ENCODE measurements at places on chromosomes 7 and 10.

DNA sequence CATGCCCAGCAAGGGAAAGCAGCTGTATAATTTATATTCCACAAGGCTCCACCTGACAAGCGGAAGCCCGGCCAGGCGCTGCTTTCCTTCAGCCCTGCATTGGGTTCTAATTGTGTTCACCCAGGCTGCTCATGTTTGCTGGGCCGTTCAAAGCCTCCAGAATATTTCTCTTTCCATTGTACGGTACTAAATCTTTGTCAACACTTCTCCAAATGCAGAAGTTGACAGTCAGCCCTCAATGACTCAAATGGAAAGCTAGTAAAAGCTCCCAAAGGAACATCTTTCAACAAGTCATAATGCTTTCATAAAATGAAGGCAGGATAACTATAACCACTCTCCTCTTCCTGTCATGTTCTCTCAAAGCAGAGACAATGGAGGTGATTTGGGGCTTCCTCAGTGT is 17.8 kb upstream of the CPXM2 start:
- no peak for ATAC-seq

DNA sequence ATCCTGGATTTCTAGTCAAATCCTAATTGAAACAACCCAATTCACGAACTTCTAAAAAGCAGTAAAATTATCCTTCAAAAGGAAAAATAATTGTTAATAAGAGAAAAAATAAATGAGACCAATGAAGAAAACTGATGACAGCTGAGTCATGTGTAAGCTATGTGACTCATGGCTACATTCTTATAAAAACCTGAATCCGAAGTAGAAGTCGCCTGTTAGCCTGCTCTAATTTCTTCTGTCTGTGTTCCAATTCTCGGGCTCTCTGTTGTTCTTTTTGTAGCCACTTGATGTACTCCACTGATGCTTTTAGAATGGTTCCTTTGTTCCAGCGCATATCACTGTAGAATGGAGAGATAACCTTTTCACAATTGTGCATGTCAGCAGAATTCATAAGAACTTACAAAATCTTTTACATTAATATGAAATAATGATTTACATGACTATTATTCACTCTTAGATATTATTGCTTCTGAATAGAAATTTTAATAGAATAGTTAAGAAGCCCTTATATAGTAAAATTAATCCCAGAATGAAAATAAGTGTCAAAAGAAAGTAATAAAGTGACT is 88.8 kb downstream of the TFEC start:
- ATAC-seq = no peak

- no peak for ATAC-seq
Measured at GRCh38 chr7:91459539-91459938, 195.3 kb downstream of the FZD1 start.

- no peak for ATAC-seq
Measured at GRCh38 chr7:151400626-151401315, 9.1 kb downstream of the WDR86 start.

DNA sequence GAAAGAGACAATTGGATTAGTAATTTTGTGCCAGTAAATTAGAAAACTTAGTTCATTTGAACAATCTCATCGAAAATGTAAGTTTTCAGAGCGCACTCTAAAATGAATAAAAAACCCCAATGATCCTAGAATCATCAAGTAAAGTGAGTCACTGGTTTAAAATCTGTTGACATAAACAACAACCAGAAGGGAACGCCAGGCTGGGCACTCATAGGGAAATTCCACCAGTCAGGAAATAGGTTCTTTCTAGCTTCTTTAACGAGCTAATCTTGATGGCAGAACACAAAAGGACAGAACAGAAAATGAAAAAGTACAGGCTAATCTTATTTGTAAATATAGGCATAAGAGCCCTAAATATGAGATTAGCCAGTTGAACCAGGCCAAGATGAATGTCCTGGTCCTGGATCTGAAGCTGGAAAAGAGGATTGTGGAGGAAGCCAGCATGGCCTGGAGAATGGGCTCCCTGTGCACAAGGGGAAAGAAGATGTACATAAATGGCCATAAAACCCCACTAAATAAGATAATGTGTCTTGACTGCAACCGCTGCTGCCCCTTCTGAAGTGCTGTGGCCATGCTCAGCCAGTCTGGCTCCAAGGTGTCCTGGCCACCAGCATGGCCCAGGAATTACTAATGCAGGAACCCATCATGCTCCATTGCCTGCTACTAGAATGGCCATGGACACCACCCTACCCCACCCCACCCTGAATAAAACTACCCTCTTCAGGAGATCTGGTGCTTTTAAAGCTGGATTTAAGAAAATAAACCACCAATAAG is 114.0 kb downstream of the WDFY4 start:
- no peak for ATAC-seq

GRCh38 chr7:44646176-44646920 is 39.9 kb downstream of the OGDH start:
- no peak for ATAC-seq

GRCh38 chr7:36736899-36737211 is 12.6 kb upstream of the AOAH start:
- ATAC-seq = no peak

DNA sequence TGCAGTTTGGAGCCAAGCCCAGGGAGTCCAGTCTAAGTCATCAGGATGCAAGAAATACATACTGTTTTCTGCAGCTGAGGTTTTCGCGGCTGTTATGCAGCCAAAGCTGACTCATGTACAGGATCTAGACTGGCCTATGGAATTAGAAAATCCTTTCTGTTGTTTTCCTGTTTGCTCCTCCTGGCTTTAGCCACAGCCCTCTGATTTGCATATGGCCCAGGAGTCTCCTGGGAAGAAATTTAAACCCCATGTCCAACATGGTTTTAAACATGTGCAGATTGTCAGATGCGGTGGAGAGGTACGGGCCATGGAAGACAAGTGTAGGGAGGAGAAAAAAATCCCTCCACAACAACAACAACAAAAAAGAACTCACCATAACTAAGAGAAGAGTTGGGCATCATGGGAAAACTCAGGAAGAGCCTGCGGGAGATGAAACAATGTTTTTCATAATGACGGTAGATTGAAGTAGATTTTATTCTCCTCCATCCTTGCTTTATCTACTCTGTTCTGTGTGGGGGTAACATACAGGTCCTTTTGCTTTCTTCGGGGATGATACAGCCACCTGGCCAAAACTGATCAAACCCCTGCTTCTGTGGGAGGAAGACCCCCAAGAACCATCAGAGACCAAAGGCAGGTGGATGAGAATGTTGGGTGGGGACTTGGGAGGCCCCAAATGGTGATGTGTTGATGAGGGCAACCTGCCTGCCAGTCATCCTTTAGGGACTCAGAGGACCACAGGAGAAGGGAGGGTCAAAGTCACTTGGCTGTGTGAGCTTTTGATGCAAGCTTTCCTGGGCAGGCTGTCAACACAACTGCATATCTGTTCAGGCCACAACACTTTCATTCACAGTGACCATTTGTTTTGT is 29.8 kb upstream of the GNA12 start:
- ATAC-seq = peak; percentile 86

GRCh38 chr10:22684699-22685098 is 29.7 kb downstream of the PIP4K2A start:
- ATAC-seq = no peak

GRCh38 chr10:50592961-50593418 is 30.8 kb downstream of the SGMS1 start:
- no peak for ATAC-seq

GRCh38 chr7:1377111-1377909 is 82.0 kb downstream of the MICALL2 start:
- ATAC-seq = peak; percentile 50

- no peak for ATAC-seq
Measured at GRCh38 chr7:151748733-151749132, 128.2 kb downstream of the PRKAG2 start.

GRCh38 chr10:91410638-91411371 is 661 bp downstream of the HECTD2 start:
- ATAC-seq = peak; percentile 70

DNA sequence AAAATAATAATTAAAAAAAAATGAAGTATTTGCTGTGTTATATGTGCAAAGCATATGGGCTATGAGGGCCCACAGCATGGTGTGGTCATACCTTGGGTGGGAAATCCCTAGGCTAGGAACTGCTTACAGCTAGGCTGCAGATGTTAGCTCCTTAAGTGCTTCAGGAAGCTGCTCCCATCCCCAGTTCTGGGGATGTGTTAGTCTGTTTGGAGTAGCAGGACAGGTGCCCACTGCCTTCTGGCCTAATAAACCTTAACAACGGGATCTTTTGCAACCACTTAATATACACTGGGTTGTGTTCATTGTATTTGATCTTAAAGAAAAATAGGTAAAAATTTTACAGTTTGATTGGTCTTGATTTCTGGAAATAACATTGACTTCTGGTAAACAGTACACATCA is 46.3 kb downstream of the HK1 start:
- ATAC-seq = no peak

DNA sequence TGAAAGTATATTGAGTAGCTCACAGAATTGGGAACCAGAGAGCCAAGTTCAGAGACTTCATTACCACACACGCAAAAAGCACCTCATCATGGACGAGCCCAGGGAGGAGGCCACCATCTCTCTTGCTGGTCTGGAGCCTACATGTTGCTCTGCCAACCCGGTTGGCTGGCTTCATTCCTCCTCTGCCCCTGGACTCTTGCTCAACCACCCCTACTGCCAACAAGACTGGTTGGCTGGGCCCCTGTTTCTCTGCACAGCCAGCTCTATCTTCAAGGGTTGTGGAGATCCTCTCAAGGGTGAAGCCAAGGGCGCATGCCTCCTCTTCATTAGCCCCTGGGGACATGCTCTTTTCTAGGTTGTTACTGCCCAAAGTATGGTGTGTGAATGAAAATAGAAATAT is 142.7 kb downstream of the JCAD start:
- no peak for ATAC-seq

GRCh38 chr7:7122701-7123281 is 59.6 kb upstream of the C1GALT1 start:
- no peak for ATAC-seq

DNA sequence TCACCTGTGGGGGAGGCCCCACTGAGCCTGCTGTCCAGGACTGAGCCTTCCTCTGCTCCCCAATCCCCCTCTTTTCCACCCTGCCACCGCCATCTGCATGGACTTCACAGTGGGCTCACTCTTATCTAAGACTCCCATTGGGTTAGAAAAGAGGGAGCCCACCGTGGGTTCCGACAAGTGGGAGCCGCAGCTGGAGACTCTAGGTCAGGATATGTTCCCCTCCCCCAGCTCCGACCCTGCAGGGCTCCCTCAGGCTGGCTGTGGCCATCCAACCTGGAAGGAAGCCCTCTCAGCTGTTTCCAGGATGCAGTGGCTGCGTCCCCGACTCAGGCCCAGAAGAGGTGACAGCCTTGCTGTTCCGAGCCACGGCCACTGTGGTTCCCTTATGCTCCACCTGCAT is 4.8 kb downstream of the WDR86 start:
- no peak for ATAC-seq

- ATAC-seq = no peak
Measured at GRCh38 chr10:132229096-132229495, 42.3 kb downstream of the DPYSL4 start.

GRCh38 chr7:42314696-42315095 is 77.7 kb upstream of the GLI3 start:
- ATAC-seq = no peak

- no peak for ATAC-seq
Measured at GRCh38 chr7:95619921-95620320, 23.6 kb upstream of the PDK4 start.

- no peak for ATAC-seq
Measured at GRCh38 chr7:128453836-128454804, 1.6 kb upstream of the HILPDA start.

GRCh38 chr10:78541481-78542140 is 507.9 kb downstream of the RPS24 start:
- no peak for ATAC-seq

DNA sequence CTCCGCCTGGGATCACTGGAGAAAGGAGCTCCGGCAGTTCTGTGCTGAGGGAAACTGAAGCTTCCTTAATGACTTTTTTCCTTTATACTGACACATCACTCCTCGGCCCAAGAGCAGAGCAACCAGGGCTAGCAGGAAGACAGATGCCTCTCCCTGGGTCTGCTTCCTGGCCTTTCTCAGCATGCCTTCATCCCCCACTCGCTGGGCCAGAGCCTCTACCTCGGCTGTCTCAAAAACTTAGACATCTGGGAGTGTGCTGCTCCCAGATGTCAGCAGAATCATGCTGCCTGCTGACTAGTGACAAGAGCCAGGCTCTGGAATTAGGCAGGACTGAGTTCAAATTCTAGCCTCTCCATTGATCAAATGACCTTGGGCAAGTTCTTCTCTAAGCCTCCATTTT is 24.4 kb upstream of the LRRC4 start:
- ATAC-seq = peak; percentile 15

- ATAC-seq = peak; percentile 64
Measured at GRCh38 chr7:150379441-150380379, 580 bp downstream of the ZNF775 start.

DNA sequence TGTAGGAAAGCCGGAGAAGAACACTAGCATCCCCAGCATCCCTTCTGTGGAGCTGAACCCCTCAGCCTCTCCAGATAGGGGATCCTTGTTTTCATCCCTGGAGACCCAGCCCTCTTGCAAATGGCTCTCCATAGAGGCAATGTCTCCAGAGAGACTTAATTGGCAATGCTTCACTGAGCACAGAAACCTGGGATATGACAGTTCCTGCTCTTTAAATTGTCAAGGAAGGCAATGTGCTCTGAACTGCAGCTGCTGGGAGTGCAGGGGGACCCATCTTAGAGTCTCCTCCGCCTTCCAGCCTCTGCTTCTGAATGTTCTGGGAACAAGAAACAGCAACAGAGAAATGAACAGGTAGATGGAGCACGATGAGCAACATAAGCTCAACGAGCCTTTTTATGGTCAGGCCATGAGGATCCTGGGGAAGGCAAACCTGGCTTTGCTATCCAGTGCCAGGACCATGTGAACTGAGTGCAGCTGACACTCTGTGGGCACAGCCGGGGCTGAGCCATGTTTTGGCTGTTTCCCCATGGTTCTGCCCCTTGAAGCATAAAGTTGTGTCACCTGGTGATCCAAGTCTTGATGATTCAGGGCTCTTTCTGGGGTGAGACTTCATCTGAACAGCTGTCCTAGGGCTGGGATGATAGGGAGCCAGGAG is 481.0 kb downstream of the PLXNA4 start:
- ATAC-seq = no peak

- peak; percentile 66 for ATAC-seq
Measured at GRCh38 chr7:68176974-68177373, 1180.3 kb downstream of the TYW1 start.

GRCh38 chr7:132856416-132856815 is 225.5 kb downstream of the CHCHD3 start:
- no peak for ATAC-seq

- ATAC-seq = no peak
Measured at GRCh38 chr7:125636320-125636962, 706.8 kb upstream of the POT1 start.

DNA sequence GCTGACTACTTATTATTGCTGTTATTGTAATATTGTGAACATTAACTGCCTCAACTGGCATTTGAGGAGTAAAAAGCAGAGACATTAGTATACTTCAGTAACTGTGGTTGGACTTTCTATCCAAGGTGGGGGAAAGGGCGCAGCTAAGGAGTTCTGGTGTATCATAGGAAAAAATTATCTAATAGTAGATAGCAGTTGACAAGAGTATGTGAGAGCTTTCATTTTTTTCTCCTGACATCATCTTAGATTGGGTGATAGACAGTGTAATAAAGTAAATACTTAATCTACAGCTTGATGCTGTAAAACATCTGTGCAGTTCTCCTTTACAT is 68.9 kb downstream of the PHTF2 start:
- ATAC-seq = peak; percentile 78

Data from SK-N-SH treated with all-trans-retinoic acid at 6 μM for 48 hours (cell line).